ENCODE measurements at places on chromosomes 12 and 14.
A peak's percentile ranks its signal among the peaks of the same experiment; 100 is the strongest.

DNA sequence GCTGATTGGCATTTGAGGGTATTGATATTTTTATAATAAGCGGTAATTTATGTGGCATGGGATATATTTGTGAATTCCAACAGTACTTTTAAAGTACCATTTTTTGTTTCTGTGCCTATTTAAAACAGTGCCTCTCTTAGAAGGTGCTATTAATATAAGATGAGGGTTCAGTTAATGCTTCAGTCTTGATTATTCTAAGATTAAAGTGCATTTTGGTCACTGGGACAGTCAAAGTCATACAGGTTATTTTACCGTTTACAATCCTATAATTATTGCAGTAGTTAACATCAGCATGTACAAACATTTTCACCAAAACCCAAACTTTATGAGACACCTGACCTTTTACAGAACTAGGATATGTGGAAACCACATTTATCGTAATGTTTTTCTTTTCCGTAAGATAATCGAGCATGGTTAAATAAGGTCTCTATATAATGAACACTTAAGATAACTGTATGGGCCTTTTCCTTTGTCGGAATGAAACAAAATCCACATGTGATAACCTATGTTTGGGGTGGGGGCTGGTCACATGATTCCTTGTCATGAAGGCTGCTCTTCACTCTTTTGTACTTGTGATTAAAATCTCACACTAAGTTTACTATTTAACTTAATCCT is 37.7 kb upstream of the DNM1L start:
- no peak for DNase-seq

DNA sequence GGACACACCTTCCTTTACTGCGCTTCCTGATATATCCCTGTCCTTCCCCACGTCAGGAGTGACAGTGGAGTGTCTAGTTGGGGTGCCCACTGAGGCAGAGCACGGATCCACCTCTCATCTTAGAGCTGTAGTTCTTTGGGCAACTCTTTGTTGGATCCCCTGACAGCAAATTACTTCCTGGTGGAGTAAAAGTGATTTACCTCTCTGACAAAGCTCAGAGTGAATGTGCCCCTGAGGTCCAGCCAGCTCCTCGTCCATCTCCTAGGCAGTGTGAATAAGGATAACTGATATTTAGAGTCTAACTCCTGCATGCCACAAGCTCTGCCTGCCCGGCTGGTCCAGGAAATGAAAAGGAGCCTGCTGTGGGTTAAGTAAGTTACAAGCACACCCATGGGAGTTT is 16.0 kb downstream of the AHSA1 start:
- DNase-seq: no peak

GRCh38 chr12:30746190-30746589 is 8.6 kb downstream of the CAPRIN2 start:
- peak; percentile 28 for DNase-seq

GRCh38 chr14:70635971-70636595 is 5.6 kb upstream of the TTC9 start:
- DNase-seq: no peak

DNA sequence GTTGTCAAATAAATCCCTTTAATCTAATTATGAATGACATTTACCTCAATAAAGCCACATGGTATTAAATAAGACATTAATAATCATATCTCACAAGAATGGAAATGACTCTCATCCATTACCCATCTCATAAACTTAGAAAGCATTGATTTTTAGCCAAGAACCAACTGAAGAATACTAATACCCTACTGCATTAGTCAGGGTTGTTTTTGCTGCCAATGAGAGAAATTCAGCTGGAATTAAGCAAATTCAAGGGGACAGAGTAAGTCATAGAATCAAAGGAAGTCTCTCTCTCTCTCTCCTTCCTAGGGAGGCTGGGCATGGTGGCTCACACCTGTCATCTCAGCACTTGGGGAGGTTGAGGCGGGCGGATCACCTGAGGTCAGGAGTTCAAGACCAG is 41.6 kb downstream of the NDUFA12 start:
- DNase-seq: no peak

- peak; percentile 49 for DNase-seq
Observed at GRCh38 chr12:62800707-62801400, 134.1 kb downstream of the PPM1H start.

GRCh38 chr12:112370199-112370598 is 12.0 kb downstream of the HECTD4 start:
- no peak for DNase-seq

GRCh38 chr12:8784290-8784888 is 38.0 kb upstream of the A2ML1 start:
- DNase-seq: peak; percentile 37
